NCI-H187 (cell line): ENCODE measurements at places on chromosomes 5 and 9.

GRCh38 chr9:88852794-88853193 is 138.5 kb upstream of the S1PR3 start:
- DNase-seq = no peak

DNA sequence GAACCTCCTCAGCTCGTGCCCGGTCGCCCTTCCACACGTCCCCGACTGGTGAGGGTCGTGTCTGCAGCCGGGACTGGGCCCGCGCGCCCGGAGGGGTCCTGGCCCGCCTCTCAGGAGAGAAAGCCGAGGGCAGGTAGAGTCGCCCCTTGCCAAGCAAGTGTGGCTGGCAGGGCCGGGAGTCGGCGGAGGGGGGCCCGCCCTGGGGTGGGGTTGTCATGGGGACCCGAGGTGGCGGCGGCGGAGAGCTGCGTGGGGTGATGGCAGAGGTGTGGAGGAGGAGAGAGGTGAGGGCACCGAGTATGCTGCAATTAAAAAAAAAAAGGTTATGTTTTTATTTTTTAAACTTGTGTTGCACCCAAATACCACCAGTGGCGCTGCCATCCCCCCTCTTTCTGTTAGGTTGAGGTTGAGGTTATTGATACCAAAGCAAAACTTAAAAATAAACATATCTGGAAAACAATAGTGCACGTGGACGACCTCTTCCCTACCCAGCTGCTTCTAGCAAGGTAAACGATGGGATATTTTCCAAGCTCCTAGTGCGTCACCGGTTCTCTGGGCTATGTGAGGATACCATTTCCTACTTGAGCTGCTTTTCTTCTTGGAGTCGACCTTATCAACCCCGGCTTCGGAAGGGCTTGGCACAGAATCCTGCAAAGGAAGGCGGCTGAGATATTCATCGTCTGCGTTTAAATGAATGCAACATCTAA is 660 bp downstream of the SCAMP1 start:
- no peak for DNase-seq

DNA sequence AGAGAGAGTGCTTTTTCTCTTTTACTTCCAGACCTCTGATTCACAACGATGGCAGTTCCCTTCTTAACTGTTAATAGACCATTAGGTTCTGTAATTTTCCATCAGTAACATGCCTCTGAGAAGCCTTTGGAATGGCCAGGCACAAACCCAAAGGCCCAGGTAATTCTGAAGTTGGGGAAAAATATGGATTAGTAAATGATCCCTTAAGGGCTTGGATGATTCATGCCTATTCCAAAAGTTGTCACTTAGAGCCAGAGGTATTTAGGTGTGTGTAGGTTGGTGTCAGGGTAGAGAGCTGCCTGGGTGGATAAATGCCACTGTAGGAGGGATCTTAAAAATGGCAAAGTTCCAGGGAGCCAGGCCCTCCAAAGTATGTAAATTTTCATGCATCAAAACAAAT is 228.8 kb downstream of the PLK2 start:
- no peak for DNase-seq

GRCh38 chr5:90932052-90932699 is 373.6 kb downstream of the ADGRV1 start:
- DNase-seq = peak; percentile 6

GRCh38 chr9:589723-590122 is 251.8 kb upstream of the DMRT1 start:
- no peak for DNase-seq

DNA sequence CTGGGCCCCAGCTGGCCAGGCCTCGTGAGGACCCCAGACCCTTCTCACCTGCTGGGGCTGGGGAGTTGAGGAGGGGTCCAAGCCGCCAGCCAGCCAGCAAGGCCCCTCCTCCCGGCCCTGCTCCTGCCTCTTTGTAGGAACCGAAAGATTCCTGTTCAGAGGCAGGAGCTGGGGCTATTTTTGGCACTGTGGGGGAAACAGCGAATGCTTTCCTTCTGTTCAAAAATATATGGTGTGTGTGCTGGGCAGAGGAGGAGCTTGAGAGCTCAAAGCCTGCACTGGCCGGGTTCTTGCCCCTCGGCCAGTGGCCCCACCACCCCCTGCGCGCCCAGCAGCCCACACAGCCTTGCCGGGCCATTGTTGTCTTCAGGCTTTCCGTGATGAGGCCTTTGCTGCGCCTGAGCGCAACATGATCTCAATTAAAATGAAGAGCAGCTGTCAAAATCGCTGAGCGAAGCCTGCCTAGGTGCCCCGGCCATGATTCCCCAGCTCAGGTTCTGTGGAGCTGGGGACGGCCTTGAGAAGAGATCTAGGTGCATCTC is 13.4 kb downstream of the NCS1 start:
- no peak for DNase-seq

- DNase-seq = no peak
Observed at GRCh38 chr9:116005205-116005604, 148.4 kb upstream of the PAPPA start.
